T-helper 1 cell (primary cell): ENCODE measurements at places on chromosomes 7 and 10.

DNA sequence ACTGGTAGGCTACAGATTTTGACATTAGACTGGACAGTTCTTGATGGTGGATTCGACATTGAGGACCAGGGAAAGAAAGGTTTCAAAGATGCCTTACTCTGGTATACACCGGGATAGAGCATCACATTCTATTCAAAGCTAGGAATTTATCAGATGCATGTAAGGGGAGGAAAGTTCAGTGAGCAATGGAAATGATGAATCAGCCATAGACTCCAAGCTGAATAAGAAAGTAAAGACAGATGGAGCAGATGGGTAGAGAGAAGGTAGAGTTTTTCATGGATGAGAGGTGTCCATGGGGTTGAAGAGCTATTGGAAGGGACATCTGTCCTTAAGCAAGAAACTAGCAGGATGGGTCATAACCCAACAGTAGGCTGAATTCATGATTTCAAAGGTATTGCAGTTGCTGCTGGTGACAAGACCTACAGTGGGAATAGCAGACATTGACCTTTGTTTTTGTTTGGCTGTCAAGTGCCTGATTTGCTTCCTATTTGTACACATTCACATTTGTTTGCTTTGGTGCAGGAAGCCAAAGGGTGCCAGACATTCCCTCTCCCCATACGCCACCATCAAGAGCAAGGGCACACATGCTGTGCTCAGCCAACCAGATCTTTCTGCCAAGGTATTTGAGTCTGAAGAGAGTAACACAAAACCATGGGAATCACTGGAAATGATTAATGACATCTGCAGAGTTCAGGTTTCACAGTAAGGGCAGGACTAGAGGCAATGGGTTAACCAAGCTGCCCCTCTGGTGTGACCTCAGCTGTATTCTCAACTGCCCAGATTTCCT lies 8.6 kb upstream of the CACUL1 start:
- DNase-seq = no peak

DNA sequence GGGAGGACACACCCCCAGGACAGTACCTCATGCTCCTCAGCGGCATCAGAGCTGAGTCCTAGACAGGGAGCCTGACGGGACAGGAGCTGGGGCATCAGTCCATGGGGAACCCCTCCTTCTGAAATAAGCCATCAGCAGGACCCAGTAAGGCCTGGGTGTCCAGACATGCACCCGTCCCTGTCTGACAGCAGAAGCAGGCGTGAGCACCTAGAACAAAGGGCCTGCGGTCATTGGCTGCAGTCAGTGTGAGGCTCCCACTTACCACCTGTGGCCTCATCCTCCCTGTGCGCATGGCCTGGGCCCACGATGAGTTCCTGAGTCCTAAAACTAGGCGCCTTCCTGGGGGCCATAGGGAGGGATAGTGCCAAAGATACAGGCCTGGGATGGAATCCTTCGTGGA lies 484.7 kb downstream of the PTPRN2 start:
- no peak for DNase-seq

- no peak for DNase-seq
Observed at GRCh38 chr10:85791818-85792532, 574.6 kb downstream of the GRID1 start.

GRCh38 chr10:381805-382204 lies 246.6 kb downstream of the ZMYND11 start:
- no peak for DNase-seq

DNA sequence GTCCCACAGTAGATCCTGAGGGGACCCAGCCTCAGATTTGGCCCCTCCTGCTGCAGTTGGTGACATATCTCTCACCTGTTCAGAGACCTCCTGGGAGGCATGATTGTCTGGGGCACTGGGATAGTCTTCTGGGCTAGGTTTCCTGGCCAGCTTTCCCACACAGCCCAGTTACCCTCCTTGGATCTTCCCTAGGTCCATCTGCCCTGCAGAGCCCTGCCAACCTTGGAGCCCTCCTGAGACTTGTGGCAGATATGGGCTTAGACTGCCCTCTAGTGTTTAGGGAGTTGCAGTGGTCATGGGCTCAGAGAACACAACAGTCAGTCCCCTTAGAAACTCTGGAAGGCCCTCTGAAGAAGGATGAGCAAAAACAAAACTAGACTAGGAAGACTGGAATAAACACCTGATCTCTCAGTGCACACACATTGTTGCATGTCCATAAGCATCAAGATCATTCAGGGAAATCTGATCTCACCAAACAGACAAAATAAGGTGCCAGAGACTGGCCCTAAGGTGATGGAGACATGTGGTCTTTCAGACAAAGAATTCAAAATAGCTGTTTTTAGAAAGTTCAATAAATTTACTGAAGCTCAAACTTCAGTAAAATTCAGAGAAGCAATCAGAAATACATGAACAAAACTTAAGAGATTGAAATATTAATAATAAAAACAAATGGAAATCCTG lies 324.6 kb downstream of the ATRNL1 start:
- DNase-seq = no peak

- no peak for DNase-seq
Observed at GRCh38 chr7:1659696-1660095, 10.4 kb upstream of the ELFN1 start.

DNA sequence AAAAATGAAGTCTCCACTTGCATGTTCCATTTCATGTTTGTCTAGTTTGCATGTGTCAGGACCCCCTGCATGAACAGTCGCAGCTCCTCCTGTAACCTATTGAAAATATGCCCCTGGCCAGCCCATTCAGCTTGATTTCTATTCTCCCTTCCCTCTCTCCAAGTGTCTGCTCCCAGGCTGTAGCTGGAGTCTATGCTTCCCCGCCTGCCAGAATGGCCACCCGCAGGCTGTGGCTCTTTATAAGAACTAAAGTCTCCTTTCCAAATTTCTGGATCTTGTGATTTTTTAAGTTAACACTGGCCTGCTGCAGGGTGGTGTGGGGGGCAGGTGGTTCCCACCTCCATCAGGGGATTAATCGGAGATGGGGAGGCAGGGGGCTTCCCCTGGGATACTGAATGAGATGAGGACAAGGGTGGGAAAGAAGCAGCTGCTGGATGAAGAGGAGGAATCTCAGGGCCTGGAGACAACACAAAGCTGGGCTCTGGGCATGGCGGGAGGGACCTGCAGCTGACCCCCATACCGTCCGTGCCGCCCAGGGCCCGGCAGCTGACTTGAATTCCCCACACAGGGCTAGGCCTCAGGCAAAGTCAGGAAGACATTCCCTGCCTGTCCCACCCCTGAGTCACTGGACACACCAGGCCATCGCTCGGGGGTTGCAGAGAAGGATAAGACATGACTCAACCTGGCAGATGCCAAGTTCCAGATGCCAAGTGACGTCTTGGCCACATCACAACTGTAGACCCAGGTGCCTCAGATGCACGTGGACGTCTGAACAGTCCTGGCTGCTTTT lies 399.5 kb upstream of the FOXK1 start:
- DNase-seq = no peak

DNA sequence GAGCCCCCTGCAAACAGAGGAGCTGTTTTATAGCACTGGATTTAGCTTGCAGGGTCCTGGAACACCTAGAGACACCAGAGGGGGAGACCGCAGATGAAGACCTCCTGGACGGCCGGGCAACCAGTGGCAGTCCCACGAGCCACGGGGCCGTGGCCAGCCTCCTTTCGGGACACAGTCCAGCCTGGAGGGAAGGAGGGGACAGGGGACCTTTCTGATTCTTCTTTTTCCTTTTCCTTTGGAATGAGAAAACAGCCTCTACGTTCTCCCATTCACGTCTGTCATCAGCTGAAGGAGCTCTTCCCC lies 35.4 kb upstream of the FAM20C start:
- DNase-seq = no peak

GRCh38 chr7:17039372-17039771 lies 157.6 kb upstream of the AGR3 start:
- DNase-seq = no peak

DNA sequence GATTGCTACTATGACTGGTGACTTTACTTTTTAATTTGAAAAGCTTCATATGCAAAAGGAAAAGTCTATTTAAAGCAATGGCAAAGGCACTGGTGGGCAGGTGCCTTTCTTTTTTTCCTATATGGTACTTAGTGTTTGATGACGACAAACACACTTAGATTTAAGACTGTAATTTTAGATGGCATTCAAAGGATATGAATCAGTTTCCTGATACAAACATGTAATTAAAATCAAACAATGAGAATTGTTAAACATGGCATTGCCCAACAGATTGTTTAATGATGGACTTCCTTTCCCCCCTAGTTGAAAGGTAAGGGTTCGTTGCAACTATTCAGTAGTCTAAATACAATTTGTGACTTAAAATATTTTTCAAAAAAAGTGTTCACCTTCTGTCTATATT lies 106.5 kb upstream of the SEMA3C start:
- DNase-seq = no peak

- DNase-seq = no peak
Observed at GRCh38 chr7:36303202-36304098, 86.2 kb upstream of the ANLN start.

DNA sequence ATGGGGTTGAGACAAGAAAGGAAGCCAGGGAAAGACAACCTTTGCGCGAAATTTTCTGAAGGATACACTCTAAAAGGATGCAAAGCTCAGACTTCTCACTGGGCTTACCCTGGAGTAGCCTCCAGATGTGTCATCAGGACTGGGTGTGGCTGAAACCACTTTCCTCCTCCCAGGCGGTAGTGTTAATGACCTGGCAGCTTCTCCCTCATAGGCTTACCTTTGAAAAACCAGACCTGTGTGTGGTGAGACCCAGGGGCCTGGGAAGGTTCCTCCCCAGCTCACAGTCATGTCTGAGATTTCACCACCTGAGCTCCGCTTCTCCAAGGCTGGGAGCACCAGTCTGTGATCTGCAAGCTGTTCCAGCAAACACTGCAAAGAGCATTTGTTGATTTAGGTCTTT lies 93.7 kb downstream of the EPC1 start:
- peak; percentile 16 for DNase-seq

- no peak for DNase-seq
Observed at GRCh38 chr10:5271526-5271925, 74.9 kb downstream of the AKR1C4 start.

- no peak for DNase-seq
Observed at GRCh38 chr7:882336-883035, 6.1 kb downstream of the GET4 start.

- DNase-seq = no peak
Observed at GRCh38 chr7:147062897-147063296, 946.3 kb downstream of the CNTNAP2 start.

DNA sequence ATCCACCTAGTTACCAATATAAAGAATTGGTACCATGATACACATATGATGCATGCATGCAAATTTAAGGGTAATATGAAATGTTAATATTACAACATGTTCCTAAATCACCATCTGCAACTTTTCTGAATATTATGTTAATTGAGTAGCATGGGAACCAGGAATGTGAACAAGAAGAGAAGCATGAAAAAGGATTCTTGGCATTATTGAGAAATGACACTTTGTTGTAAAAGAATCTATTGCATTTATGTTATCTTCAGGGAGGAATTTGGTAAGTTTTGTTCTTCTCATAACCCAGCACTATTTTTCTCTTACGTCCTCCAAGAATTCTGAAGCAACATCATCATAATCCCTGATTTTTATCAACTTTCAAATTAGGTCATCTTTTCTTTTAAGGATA lies 159.9 kb upstream of the SLC25A13 start:
- DNase-seq = no peak

- no peak for DNase-seq
Observed at GRCh38 chr7:102912742-102913141, at the start of gene LRRC17. Gene LRRC17 (plus strand): TSS chr7:102913000. CDS start chr7:102933914, 20,914 bp downstream.

- no peak for DNase-seq
Observed at GRCh38 chr10:79063071-79063491, 5.7 kb upstream of the ZMIZ1 start.

- peak; percentile 73 for DNase-seq
Observed at GRCh38 chr10:86710987-86711512, 42.7 kb downstream of the LDB3 start.

DNA sequence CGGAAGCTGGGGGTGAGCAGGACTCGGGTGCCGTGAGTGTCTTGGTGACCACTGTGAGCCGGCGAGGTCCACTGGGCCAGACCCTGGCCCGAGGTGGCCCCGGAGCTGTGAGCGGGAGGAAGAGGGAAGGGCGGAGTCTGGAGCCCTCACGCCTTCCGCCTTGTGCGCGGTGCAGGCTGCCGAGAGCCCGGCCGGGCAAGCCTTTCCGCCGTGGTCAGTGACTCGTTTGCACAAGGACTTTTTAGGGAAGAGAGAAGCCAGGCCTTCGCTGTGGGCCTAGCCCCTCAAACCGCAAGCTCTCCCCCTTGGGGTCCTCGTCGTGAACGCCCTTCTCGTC lies 40.9 kb upstream of the ZNF32 start:
- no peak for DNase-seq

- no peak for DNase-seq
Observed at GRCh38 chr10:68496072-68496471, 24.3 kb upstream of the DNA2 start.

DNA sequence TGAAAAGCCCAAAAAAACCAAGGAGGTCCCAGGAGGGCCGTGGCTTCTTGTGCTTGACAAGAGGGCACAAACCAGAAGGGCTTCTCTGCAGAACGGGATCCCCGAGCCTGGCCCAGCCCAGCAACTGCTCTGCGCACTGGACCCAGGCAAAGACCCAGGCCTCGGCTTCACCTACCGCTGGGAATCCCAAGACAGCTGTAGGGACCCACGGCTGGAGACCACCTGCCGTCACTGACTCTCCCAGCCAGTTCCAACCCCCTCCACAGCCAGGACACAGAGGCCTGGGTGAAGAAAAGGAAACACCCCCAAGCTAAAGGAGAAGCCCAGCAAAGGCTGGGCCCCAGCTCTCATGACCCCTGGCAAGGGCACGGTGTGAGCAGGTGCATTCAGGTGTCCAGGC lies 24.3 kb downstream of the PDGFA start:
- DNase-seq = no peak

- DNase-seq = no peak
Observed at GRCh38 chr7:7223250-7223649, 40.9 kb downstream of the C1GALT1 start.

GRCh38 chr7:16531707-16532106 lies 5.1 kb downstream of the LRRC72 start:
- DNase-seq = no peak
